CD4-positive, alpha-beta T cell treated with Interleukin-2 at 100 ng/mL for 4 hours (primary cell): ENCODE measurements at places on chromosomes 16 and 17.

GRCh38 chr16:89361751-89362539 lies 128.4 kb downstream of the ANKRD11 start:
- no peak for DNase-seq

DNA sequence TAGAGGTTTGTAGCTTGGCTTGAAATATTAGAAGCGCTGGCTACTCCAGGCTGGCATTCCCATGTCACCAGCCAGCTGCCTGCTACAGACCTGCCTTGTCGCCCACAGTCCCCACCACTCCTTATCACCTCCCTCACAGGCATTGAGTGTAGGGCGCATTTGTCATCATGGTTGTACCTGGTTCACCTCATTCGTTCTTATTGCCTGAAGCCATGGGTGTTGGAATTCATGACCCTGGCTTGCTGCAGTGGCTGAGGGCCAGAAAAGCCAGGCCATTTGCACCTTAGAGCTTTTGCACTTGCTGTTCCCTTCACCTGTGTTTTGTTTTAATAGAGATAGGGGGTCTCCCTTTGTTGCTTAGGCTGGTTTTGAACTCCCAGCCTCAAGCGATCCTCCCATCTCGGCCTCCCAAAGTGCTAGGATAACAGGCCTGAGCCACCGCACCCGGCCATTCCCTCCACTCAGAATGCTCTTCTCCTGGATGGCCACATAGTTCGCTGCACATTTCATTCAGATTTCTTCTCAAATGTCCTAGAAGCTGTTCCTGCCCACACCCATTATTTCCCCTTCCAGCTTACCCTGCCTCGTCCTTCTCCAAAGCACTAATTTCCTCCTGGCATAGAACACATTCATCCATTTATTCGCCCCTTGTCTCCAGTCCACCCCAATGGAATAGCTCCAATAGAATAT lies 97.6 kb downstream of the C16orf78 start:
- DNase-seq: no peak

- no peak for DNase-seq
Measured at GRCh38 chr16:87108278-87108677, 208.9 kb downstream of the C16orf95 start.

GRCh38 chr17:81433656-81434055 lies 38.4 kb downstream of the BAHCC1 start:
- no peak for DNase-seq

DNA sequence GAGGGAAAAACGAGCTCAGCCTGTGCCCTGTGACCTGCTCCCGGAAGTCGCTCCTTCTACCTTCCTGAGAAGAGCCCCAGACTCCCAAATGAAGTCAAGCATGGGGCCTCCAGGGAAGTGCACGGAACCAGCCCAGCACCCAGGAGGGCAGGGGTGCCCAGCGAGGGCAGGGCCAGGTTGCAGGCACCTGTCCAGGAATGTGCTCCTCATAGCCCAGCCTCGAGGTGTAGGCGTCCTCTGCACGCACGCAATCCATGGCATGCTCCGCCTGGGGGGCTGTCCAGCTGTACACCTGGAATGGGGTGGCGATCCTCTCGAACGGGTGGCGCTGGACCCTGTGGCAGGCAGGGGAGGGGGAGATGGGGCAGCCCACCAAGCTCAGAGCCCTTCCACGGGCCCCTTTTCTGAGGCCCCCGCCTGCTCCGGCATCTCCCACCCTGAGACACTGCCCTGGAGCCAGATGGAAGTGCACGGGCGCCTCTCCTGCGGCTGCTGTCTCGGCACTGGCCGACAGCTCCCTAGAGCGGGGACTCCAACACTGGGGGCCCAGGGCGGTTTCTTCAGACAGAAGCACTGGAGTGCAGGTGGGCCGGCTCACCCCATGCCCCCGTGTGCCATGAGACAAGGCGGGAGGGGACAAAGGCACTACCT lies 10.9 kb downstream of the CLUH start:
- DNase-seq: no peak

DNA sequence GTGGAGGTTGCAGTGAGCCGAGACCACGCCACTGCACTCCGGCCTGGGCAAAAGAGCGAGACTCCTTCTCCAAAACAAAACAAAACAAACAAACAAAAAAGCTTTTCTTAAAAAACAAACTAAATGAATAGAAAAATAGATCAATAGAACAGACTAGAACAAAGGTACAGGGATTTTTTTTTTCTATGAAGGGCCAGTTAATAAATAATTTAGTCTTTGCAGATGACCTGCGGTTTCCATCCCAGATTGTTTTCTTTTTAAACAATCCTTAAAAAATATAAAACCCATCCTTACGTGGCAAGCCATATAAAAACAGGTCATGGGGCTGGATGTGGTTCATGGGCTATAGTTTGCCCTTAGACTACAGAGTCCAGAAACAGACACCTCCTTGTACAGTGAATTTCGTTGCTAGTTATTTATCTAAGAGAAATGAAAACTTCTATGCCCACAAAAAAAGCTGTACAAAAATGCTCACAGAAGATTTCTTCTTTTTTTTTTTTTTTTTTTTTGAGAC lies 45.4 kb downstream of the CREBBP start:
- DNase-seq: no peak
